ENCODE measurements at places on chromosomes 5 and 9.
A peak's percentile ranks its signal among the peaks of the same experiment; 100 is the strongest.

DNA sequence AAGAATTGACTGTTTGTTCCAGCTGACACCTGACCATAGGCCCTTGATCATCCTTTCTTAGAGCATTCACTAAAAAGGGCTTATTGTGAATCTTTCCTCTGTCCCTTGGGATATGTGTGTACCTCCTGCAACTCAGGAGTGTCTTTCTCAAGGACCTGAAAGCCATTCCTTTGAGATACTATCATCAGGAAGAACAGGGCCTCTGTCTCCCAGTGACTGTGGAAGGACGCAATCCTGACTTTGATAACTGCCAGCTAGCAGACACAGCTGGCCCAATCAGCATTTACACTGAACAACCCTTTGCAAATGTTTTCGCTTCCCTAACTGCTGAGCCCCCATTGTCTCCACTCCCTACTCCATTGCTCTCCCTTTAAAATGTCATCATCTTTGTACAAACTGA, 144.4 kb downstream of the RMI1 start:
- no peak for DNase-seq

GRCh38 chr5:84287951-84288350, 96.7 kb downstream of the EDIL3 start:
- peak; percentile 15 for DNase-seq

DNA sequence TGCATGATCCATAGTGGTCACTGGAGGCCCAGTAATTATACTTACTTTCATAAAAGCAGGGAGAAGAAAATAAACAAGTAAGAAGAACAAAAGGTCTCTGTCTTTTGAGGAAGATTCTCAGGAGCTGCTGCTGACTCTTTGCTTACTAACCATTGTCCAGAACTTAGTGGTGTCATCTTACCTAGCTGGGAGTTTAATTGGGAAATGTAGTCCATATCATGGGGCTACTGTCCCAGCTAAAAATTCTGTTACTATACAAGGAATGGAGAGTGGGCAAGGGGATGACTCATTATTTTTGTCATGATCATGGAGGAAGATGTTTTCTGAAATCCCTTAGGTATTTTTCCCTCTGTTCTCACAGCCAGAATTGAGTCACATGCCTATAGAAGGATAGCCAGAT, 639.3 kb downstream of the MTRR start:
- no peak for DNase-seq

- no peak for DNase-seq
These were observed 87.8 kb downstream of the JAKMIP2 start for GRCh38 chr5:147694772-147695171.

GRCh38 chr5:132499440-132500243, 9.1 kb upstream of the IRF1 start:
- no peak for DNase-seq

DNA sequence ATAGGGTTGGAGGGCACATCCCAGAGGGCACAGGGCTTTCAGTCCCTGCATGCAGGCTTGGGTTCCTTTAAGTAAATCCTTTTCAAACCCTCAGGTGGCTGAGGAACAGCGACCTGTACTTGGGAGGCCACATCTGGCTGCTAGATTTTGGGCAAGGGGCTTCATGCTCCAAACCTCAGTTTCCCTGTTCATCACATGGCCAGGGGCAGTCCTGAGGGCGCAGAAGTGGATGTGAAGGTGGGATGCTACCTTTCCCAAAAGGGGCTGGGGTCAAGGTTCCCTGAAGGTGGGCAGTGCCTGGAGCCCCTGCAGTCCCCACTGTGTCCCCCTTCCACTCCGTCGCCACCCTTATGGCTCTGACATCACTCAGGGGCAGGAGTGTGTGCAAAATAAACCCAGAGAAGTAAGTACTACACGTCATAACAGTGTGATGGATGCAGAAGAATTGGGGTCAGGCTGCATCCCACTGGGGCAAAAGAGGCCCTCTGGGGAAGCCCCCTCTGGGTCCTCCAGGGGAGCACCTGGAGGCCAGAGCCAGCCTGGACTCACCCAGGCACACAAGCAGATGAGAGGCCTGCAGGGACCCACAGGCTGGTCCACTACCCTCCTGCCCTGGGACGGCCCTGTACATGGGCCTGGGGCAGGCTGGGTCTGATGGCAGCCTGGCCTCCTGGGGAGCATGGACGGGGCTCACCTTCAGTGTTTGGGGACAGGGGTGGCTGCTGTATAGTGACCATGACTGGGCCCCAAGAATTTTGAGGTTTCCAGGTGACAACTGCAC, 1.9 kb upstream of the CARD19 start:
- no peak for DNase-seq

- no peak for DNase-seq
These were observed 26.7 kb upstream of the FAM169A start for GRCh38 chr5:74892921-74893320.

GRCh38 chr9:4371108-4371507, 71.2 kb upstream of the GLIS3 start:
- DNase-seq: no peak

GRCh38 chr5:40376566-40376965, 303.1 kb upstream of the PTGER4 start:
- DNase-seq: no peak

- DNase-seq: no peak
These were observed 322.8 kb upstream of the RFX3 start for GRCh38 chr9:3848445-3849114.

DNA sequence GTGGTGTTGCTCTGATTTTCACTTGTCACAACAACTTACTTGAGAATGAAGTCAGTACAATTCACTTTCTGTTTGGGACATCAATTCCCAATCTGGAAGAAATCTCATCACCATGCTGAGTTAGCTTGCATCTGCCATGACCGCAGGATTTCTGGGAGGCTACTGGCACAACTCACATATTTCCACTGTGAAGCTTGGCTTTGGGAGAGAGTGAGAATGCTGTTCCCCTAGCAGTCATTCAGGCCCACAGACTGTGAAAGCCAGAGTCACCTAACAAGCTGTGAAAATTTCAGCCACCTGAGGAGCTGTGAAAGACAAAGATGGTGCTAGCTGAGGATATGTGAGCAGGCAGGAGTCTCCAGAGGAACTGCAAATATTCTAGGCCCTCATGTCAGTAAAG, 365.2 kb upstream of the TUSC1 start:
- DNase-seq: no peak

GRCh38 chr9:117265253-117265652, 149.6 kb downstream of the ASTN2 start:
- no peak for DNase-seq

- no peak for DNase-seq
These were observed 300.8 kb downstream of the DNAH5 start for GRCh38 chr5:13643734-13644133.

- no peak for DNase-seq
These were observed 24.8 kb downstream of the P4HA2 start for GRCh38 chr5:132202711-132203463.

DNA sequence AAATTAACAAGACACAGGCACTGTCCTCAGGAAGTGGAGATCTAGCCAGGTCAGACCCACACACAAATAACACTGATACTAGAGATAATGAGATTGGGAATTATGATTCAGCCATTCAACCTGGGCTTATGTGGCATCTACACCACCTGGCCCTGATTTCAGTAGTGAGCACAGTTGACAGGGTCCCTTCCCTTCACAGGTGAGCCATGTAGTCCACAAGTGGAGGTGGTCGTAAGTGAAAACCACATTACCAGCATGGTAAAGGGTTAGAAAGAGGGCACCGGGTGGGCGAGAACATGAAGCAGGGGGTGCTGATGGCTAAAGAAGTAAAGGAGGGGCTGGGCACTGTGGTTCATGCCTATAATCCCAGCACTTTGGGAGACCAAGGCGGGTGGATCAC, 48.3 kb upstream of the IL17B start:
- no peak for DNase-seq

- no peak for DNase-seq
These were observed 257.1 kb downstream of the FBXL7 start for GRCh38 chr5:15757103-15757502.

GRCh38 chr5:126920291-126920690, 110.1 kb downstream of the MARCHF3 start:
- no peak for DNase-seq

DNA sequence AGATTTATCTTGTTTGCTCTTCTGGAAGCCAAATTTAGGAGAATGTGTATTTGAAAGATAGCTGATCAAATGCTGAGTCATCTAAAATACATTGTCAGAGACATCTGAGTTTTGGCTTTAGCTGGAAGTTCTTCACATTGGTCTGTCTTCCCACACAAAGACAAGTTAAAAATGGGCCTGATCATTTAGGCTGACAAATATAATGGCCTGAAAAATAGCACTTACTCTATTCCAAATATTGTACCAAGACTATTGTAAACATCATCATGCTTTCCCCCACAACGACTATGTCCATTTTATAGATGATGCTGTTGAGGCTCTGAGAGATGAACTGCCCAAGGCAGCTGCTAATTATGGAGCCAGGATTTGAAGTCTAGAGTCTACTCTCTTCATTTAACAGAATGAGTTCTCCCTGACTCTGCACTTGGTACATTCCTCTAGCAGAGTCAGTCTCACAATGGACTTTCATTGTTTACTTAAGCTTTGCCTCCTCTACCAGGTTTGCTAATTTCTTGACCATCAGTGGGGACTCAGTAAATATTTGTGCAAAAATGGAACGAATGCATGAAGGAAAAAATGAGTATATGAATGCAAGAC, 619.4 kb upstream of the KLF4 start:
- DNase-seq: no peak

DNA sequence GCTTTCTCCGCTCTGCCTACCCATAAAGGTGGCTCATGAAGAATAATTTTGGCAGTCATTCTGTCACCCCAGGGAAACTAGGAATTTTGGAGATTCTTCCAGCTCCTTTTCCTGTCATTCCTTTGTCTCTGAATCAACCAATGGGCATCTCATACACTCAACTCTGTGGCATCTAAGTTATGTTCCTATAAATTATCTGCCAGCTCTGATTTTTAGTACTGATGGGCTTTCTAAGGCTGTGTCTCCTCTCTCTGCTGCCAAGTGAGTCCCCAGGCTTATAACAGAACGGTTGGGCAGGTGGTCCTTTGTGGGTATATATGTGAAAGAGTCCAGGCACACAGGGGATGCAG, 226.8 kb downstream of the NMUR2 start:
- no peak for DNase-seq

DNA sequence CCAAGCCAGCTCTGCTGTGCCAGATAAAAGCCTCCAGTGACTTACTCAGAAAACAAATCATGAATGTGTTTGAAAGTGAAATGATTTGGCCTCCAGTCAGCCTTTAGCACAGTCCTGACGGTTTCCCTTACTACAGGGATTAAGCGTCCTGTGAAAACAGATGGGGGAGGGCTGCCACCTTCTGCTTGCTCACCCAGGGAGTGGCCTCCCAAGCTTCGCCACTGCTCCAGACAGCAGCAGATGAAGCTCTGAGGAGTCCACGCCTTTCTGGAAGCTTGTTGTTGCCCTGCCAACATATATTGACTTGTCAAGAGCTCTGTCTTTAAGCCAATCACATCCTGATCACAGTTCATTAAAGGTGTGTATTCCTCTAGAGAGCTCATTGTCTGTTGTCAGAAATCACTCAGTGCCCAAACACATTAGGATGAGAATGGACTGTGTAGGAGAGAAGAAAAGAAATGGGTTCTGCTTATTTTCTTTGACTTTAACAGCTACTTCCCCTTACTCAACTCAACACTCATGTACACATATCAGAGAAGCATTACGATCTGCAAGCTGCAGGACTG, 4.9 kb upstream of the FYB1 start:
- DNase-seq: no peak

GRCh38 chr9:133818444-133818843, 80.3 kb upstream of the SARDH start:
- DNase-seq: no peak

DNA sequence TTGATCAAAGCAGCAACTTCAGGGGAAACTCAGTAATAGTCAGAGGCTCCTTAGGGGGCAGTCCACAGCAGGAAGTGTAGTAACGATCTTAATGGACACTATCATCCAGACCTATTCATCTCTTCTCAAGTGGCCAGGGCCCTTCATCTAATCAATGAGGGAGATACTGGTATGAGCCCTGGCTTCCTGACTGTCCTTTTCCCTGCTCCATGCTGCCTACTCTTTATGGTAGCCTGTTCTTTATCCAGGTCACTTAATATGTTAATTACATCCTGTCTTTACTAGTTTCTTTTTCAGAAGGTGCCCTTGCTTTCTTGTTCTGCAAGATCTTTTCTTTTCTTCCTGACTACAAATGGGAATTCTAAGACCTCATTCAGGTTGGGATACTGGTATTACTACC, 197.1 kb downstream of the CAVIN4 start:
- DNase-seq: no peak

DNA sequence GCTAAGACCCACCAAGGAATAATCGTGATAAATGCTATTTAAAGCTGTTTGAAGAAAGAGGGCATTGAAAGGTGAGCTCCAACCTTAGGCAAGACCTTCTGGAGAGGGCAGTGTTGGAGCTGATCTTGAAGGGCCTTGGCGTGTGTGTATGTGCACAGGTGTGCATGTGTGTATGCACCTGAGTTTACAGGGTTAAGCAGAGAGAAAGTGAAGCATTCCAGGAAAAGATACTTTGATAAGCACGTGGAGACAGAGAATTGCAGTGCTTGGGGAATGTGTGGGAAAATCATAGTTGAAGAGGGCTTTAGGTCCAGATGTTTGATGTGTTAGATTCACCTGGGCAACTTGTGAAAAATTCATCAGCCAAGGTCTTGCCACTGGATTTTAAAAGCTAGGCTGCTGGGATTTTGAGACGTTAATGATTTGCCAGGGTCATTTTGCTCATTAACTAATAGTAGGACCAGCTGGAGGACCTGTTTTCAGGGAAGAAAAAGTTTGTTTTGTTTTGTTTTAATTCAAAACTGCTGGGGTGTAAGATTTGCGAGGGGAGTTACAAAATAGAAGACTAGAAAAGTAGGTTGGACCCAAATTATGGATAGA, 78.3 kb upstream of the ANKRD55 start:
- no peak for DNase-seq

- DNase-seq: no peak
These were observed 13.9 kb downstream of the FGF18 start for GRCh38 chr5:171433352-171433698.

DNA sequence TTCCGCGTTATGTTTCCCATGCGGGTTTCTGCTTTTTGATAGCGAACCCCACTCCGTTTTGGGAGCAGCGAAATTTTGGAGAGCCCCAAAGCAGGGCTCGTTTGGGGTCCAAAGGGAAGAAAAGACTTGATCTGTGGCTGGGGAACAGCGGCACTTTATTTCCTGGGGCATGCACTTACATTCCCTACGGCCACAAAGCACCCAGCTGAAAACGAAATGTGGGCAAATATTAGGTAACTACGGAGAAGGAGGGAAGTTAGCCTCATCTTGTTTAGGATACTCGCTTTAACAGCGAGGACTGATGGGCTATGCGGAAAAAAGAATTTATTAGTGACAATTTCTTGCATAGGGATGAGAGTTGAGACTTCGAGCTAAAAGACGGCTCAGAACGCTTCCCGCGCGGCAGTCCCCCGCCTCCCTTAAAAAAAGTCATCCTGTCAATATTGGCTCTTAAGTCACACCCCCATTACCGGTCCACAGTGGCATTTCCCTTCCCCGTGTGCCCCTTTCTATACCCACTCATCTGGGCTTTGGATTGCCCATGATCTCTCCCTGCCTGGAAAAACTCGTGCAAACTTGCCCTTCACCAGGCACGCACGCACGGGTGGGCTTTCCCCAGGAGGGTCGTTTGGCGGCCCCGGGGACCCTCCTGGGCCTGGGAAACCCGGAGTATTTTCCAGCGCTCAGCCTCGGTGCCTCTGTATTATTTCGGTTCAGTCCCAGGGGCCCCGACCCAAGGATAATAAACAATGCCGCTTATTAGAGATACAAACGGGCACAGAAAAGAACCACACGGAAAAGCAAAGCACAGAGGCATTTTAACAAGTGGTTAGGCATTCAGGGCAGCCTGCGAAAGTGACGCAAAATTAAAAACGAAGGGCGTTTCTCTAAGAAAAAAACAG, 35.8 kb upstream of the NFIB start:
- no peak for DNase-seq

All from LoVo (cell line).